ENCODE measurements at places on chromosomes 4 and X.

- DNase-seq: no peak
Observed at GRCh38 chr4:75844151-75844662, 58.0 kb downstream of the PPEF2 start.

DNA sequence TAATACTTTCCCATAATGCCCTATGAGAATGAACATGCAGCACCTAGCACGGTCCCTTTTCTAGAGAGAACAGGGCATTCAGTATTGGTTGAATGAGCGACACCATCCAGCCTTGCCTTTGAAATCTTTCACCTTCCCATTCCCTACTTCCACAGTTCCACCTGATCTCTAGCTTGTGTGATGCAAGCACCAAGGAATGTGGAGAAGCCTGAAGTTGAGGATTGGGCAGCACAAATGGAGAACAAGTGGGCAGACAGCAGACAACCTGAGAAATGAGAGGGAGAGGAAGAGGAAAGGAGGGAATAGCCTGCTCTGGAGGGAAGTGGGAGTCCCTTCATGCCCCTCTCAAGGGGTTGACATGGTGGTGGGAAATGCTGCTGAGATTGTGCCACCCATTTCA lies 365.1 kb upstream of the CXorf51A start:
- no peak for DNase-seq

DNA sequence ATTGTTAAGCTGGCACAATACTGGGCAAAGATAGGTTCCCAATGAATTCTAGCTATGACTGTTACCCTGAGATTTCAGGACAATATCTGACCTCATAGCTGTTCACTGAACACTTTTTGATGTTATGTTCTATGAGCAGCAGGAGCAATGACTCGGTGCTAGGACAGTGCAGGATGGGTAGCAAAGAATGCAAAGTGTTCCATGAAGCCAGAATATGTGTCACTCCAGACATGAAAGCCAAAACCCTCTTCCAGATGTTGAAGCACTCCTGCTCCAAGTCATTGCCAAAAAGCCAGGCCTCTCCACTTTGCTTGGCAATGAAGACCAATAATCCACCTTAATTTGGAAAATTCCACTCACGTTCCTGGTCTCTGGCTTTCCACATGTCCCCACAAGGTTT lies 300.9 kb upstream of the CPEB2 start:
- DNase-seq: no peak

GRCh38 chr4:162116095-162116779 lies 47.6 kb downstream of the FSTL5 start:
- no peak for DNase-seq

GRCh38 chrX:44093431-44093830 lies 120.2 kb upstream of the NDP start:
- DNase-seq: no peak

- no peak for DNase-seq
Observed at GRCh38 chrX:49249071-49249470, 13.8 kb downstream of the CCDC22 start.

- no peak for DNase-seq
Observed at GRCh38 chrX:13283512-13283911, 36.3 kb downstream of the ATXN3L start.

DNA sequence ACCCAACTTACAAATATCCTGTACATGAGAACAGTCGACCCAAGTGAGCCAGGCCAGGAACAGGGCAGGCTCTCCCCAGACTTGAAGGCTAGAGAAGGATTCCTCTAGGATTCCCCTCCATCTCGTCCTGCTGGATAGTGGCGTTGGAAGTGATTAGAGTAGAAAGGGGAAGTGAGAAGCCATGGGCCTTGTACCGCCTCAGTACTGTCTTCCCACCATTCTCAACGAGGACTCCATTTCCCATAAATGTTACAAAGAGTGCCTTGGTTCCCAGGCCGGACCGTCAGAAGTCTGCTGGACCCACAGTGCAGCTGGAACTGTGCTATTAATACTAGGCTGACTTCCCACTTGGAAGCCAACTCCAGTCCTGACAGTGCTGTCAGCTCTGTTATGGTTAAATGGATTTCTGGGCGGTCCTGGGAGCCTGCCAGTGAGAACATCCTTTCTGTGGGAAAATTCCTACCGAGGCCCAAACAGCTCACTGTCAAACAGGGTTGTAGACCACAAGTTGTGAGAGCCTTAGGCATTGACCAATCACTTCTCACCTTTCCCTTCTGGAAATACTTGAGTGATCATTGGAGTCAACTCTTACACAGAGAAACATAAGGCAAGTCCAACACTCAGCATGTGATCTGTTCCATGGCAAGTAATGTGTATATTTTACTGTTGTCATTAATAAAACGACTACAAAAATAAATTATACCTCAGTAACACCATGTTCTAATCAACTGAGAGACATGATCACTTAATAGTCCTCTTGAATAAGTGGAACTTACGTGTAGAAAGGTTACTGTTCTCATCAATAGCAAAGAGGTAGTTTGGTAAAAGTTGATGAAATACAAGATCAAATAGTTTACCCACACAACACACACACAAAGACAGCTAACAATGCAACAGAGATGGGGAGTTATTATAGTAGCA lies 58.4 kb downstream of the AMELX start:
- no peak for DNase-seq

- no peak for DNase-seq
Observed at GRCh38 chr4:3136454-3136853, 62.0 kb downstream of the HTT start.

- DNase-seq: no peak
Observed at GRCh38 chr4:37964734-37965457, 4.7 kb downstream of the PTTG2 start.

- DNase-seq: no peak
Observed at GRCh38 chr4:113960684-113961321, 18.6 kb downstream of the ARSJ start.

- no peak for DNase-seq
Observed at GRCh38 chrX:17007134-17007768, 60.8 kb downstream of the REPS2 start.

GRCh38 chr4:12393631-12394262 lies 965.1 kb upstream of the HS3ST1 start:
- no peak for DNase-seq
